ENCODE measurements at places on chromosomes 7 and 10.

GRCh38 chr7:122412883-122413282, 108.3 kb upstream of the FEZF1 start:
- DNase-seq: no peak

GRCh38 chr7:50369143-50370026, 64.9 kb downstream of the IKZF1 start:
- DNase-seq: no peak

- DNase-seq: no peak
These were observed 54.8 kb downstream of the DGKI start for GRCh38 chr7:137791930-137792329.

GRCh38 chr7:99752356-99752755, 17.4 kb upstream of the CYP3A7 start:
- no peak for DNase-seq

DNA sequence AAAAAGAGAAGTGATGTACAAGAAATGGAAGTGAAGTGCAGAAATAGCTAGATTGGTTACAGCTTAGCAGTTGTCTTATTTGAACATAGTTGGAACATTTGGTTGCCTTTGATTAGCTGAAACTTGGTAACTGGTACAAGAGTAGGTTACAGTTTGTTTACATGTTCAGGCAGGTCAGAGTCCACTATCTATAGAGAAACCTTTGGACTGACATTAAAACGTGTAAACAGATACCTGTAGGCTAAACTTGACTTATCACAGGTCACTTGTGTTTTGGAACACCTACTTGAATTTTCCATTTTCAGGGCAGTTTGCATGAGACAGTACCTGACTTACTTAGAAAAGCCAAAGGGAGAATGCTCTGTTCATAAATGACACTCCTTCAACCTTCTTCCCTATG, 28.5 kb upstream of the CYP2C8 start:
- no peak for DNase-seq

GRCh38 chr7:121042195-121042594, 53.7 kb downstream of the CPED1 start:
- no peak for DNase-seq

GRCh38 chr7:18590744-18591340, 95.3 kb downstream of the HDAC9 start:
- DNase-seq: no peak

DNA sequence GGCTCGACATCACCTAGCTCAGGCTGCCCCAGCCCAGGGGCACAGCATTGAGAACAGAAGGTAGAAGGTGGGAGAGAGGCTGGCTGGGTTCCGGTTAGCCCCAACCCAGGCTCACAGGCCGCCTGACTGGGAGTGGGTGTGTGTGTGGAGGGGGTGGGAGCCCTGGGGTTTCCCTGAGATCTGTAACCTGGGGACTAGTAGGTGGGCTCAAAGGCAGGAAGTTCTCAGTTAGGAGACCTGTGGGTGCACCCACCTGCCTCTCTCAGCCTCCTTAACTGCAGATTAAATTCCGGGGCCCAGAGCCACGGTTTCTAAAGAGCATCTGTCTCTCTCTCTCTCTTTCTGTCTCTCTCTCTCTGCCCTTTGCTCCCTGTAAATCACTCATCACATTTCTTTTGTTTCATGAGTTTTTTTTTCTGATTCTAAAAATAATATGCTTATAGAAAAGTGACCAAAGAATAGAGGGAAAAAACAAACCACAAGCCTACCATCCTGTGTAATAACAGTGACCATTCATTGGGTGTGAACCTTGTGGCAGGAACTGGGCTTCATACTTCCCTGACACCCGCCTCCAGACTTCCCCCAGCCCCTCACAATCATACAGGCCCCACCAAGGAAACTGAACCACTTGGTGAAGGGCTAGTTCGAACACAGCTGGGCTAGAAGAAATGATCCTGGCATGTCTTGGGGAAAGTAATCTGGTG, 83.4 kb upstream of the SMNDC1 start:
- no peak for DNase-seq

- DNase-seq: no peak
These were observed 335.3 kb downstream of the GLRX3 start for GRCh38 chr10:130471486-130471885.

DNA sequence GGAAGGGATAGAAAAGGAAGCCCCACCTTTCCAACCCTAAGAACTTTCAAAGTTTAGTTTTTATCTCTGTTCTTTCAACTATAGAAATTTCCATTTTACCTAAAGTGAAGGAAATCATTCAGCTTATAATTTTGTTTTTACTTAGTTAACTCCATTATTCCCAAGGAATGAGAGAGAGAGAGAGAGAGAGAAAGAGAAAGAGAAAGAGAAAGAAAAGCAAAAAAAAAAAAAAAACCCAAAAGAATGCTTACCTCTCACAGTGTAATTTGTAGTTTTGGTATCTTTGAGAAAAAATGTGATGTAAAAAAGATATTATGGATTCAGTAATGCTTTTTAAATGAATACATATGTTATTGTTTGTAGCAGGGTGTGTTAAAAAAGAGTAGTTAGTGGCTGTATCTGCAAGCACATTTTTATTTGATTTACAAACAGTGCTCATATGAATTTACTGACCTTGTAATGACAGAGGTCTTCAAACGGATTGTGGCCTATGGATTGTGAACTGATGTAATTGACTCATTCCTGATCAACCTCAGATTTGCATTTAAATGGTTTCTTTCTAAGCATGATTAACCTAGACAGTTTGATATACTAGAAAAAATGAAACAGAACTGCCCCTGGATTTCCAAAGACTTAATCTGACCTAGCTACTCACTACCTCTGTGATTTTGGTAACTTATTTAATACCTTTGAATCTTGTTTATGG, 64.9 kb downstream of the LCOR start:
- DNase-seq: no peak

DNA sequence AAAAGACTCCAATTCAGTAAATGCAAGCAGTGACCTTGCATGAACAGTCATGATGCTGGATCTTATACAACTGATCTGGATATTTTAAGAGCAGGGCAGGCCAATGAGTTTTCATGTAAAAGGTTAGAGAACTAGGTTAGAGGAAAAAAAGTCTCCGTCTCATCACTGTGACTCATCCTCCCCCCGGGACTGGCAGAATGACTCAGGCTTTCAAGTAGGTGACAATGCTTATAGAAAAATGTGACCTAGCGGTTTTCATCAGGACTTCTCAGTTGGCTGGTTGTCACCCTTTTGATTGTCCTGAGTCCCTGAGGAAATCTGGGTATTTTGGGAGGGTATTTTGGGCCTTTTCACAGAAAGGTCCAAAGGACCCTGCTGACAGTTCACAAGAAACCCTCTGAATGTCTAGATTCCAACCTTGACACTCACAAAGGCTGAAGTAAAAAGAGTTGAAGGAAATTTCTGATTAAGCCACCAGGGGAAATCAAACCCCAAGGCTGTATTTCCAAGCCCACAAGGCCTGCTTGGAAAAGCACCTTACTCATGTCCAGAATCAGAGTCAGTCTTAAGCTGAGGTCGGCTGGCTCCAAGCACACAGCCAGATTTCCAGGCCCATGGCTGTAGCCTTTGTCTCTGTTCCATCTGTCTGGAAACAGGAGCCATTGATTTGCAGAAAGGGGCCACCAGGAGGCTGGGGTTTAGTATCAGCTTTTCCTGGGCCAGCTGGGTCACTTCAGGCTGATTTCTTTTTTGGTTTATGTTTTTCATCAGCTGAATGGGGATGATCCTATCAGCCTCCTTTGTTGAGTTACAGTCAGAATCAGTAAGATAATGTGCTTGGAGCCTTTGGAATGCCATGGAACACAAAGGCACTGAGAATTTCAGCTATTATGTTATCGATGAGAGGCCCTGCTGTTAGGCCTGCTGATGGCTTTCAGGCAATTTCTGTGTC, 226.4 kb upstream of the HABP2 start:
- no peak for DNase-seq

- DNase-seq: no peak
These were observed 848 bp upstream of the HOXA4 start for GRCh38 chr7:27131390-27131819.

GRCh38 chr10:106278383-106278782, 886.1 kb downstream of the SORCS1 start:
- DNase-seq: no peak

GRCh38 chr7:30238721-30239441, 45.5 kb upstream of the ZNRF2 start:
- DNase-seq: no peak

GRCh38 chr10:22690614-22691431, 23.6 kb downstream of the PIP4K2A start:
- no peak for DNase-seq

DNA sequence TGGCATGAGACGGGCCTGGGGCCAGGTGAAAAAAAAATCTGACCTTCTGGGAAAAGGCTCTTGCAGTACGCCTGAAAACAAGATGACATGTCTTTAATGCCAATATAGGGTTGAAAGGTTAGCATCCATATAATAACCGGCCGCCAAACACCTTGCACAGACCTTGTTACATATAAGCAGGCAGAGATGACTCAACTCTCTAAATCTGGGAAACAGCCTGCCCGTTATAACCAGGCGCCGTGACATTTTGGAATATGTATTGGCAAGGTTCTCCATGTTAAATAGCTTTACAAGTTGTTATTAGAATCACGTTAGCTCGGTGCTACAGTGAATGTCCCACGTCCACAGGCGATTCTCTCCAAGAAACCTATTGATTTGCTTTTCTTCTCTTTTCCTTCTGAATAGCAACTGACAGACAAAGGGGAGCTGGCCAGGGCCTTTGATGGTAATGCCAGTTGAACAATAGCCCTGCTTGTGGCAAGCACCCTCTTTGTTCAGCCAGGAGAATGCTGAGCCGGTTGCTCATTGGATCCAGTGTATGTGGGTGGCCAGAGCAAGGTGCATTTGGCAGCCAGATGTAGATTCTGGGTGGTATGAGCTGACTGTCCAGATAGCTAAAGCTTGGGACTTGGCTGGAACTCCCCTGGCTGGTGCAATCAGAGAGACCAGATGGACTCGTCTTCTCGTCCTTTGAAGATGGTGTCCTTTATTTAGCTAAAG, 80.1 kb upstream of the AUTS2 start:
- DNase-seq: no peak

GRCh38 chr10:66747451-66747850, 178.4 kb upstream of the LRRTM3 start:
- no peak for DNase-seq

- no peak for DNase-seq
These were observed 26.3 kb downstream of the COA1 start for GRCh38 chr7:43702974-43703373.

DNA sequence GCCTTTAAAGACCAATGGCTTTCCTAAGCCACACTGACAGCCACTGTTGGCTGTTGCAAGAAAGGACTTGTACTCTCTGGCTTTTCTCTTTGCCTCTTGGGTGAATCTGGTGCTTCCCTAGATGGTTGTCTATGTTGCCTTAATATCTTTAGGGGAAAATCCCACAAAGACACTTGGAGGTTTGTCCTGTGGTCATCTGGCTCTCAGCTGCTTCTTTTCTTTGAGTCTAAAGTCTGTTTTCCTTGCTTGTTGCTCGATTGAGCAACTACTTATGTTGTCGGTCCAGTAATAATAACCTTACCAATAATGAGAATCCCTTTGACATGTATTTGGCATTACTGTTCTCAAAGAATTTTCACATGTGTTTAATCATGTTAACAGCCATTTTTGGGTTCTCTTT, 537.6 kb downstream of the LRMDA start:
- no peak for DNase-seq

DNA sequence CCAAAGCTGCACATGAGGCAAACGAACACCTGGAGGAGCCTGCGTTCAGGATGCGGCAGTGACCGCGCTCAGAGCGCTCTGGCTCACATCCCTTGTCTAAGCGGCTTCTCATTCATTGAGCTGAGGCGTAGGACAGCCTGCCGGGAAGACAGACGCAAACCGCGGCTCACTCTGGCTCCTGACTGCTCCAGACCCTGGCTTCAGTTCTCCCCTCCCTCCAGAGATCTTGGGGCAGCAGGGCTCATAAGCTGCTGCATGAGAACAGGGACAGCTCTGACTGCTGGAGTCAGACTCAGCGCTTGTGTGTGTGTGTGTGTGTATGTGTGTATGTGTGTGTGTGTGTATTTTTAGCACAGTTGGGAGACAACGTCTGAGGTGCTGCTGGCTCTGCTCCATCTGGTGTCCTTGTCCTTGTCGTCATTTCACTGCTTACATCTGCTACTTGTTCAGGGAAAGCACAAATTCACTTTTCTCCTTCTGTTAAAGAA, 15.8 kb upstream of the LYZL2 start:
- DNase-seq: no peak

- DNase-seq: no peak
These were observed 47.0 kb downstream of the FAM171A1 start for GRCh38 chr10:15324113-15324512.

DNA sequence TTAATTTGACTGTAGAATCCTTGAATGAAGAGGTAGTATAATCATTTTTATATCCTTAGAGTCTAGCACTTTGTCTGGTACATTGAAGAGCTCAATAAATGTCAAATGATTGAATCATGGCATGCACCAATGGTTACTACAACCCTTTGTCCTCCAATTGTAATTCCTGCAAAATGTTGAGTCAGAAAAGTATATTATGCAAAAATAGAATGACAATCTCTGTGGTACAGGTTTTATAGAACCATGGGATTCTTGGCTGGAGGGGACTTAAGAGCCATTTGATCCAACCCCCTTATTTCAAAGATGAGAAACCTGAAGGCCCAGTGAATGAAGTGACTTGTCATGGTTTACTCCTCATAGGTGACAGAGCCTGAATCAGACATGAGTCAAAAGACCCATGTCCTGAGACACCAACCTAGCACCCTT, 30.9 kb upstream of the SMKR1 start:
- no peak for DNase-seq

- no peak for DNase-seq
These were observed 179.3 kb upstream of the FZD8 start for GRCh38 chr10:35821339-35821911.

- no peak for DNase-seq
These were observed 193.1 kb downstream of the RNLS start for GRCh38 chr10:88390041-88390440.

- no peak for DNase-seq
These were observed 54.5 kb downstream of the GLRX3 start for GRCh38 chr10:130190737-130191115.

GRCh38 chr10:28738200-28738599, 60.9 kb downstream of the BAMBI start:
- DNase-seq: no peak

DNA sequence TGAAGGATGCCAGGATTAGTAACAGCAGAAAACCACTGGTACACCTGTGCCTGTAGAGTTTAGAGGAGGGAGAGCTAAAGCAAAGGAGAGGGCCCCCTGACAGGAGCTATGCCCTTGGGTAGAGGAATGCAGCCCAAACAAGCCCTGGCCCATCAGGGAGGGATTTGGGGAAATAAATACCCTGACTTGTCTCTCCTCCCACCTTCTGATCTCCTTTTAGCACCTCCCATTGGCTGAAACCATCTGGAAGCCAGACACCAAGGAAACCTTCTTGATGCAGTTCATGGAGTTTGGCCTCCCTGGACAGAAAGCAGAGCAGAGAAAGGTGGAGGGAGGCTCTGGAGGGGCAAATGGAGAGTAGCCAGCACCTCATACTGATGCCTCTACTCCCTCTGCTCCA, 45.3 kb downstream of the ADRA2A start:
- DNase-seq: no peak

GRCh38 chr10:51031950-51032349, 42.3 kb upstream of the PRKG1 start:
- DNase-seq: no peak

Measured in activated naive CD4-positive, alpha-beta T cell (primary cell).